Bronchial epithelial cell (primary cell): ENCODE measurements at places on chromosomes 5 and 9. TPM values are rescaled to one million over a fixed set of nuclear protein-coding genes. Genes with fewer than 3 reads are reported as not detected.

DNA sequence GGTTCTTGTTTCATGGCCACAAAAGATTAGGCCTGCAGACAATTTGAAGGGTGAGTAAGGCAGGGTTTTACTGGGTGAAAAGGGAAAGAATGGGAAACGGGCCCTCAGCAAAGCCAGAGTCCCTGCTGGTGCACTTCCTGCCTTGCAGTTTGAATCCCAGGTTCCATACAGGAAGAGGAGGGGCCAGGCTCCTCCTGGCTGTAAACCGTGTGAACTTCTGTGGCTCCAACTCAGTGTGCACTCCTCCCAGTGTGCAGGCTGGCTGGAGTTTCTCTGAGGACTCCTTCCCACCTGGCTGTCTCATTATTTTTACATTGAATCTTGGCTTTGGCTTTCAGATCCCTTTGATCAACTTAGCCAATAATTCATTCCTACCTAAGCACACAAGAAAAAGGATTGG, 367.1 kb upstream of the KLF4 start:
- no peak for DNase-seq

GRCh38 chr5:17847286-17847685, 213.0 kb downstream of the TAF11L14 start:
- DNase-seq = no peak

PCDHB14 gene
- total RNA-seq = 0.26 and 0.77 TPM in 2 replicates

GRCh38 chr9:37290940-37291485, 131.5 kb upstream of the GRHPR start:
- peak; percentile 92 for DNase-seq

GRCh38 chr5:154038261-154038706, 426 bp downstream of the FAM114A2 start:
- peak; percentile 40 for DNase-seq

- no peak for DNase-seq
These were observed 4.9 kb downstream of the IL6ST start for GRCh38 chr5:55989860-55990259.

RANBP3L gene
- not detected in 2 replicates for total RNA-seq

DNA sequence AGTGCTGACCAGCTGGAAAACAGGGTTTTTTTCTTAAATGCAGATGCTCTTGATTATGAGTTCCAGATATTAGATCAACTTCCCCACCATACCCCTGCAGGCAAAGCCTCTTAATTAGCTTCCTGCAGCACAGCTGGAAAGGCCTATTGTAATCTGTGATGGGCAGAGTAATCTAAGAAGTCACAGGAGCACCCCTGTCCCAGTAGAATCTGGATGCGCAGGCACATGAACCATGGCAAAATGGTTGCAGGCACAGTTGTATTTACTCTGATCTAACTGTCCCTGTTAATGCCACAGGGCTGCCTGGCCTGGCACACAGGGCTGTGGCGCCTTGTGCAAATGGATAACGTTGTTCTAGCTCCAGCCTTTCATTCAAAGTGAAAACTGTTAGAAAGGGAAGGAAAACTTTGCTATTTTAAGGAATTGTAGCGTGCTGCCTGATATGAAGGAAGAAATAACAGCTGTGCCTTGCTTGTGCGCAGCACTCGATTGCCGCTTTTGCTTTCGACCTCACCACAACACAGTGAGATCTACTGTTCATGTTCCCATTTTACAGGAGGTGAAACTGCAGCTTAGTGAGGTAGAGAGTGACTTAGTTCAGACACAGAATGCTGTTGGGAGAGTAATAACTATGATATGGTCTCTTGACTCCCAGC, 2.3 kb downstream of the TGFBI start:
- DNase-seq = no peak

ZSWIM6 gene
- 5.6 and 5.8 TPM in 2 replicates for total RNA-seq

- DNase-seq = no peak
These were observed 182.9 kb downstream of the SREK1 start for GRCh38 chr5:66327008-66327407.

DNA sequence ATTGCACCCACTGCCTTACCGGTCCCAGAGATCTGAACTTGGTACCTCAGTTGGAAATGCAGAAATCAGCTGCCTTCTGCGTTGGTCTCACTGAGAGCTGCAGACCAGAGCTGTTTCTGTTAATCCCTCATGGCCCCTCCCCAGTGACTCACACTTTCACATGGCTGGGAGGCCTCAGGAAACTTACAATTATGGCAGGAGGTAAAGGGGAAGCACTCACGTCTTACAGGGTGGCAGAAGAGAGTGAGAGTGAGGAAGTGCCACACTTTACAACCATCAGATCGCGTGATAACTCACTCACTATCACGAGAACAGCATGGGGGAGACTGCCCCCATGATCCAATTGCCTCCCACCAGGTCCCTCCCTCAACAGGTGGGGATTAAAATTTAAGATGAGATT, 648.5 kb downstream of the MTRR start:
- peak; percentile 2 for DNase-seq

SAXO1 gene
- total RNA-seq = not detected in 2 replicates

CSF2 gene
- total RNA-seq = not detected in 2 replicates

GRCh38 chr5:150573867-150574817, 66.2 kb downstream of the NDST1 start:
- no peak for DNase-seq

CTSV gene
- 17.4 and 35.1 TPM in 2 replicates for total RNA-seq

DNA sequence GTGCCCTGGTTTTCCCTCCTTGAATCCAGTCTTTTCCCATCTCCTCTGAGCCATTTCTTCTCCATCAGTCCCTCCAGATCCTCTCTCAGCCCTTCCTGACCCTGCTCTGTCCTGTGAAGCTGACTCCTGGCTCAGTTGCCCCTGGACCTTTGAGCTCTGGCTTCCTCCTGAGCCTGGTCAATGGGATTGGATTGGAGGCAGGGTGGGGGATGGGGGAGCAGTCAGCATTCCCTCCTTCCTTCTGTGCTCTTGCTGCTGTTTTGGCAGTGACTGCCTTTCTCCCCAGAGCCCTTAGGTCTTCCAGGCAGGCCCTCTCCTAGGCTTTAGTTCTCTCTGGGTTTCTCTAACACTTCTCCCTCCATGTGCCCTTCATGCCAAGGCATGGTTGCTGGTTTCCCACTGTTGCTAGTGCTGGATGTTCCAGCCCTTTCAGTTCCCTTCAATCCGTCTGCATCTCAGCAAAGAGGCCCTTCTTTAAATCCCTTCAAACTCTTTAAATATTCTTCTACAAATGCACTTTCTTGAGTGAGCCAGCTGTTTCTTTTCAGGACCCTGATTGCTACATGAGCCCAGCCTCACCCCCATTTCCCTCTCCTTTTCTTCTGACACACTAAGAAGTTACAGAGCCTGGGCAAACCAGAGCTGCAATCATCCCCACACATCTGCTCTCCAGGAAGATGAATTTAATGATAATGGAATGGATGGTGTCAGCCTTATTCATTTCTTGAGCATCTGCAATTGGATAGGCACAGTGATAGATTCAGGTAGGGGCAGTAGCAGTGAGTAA, 2.2 kb downstream of the TNFSF15 start:
- no peak for DNase-seq

ADAMTS12 gene
- total RNA-seq = 0.26 TPM in 1 of 2 replicates, not detected in the other

GRCh38 chr5:135446206-135446605, 942 bp downstream of the DCANP1 start:
- no peak for DNase-seq

DOCK2 gene
- total RNA-seq = not detected in 2 replicates

DNA sequence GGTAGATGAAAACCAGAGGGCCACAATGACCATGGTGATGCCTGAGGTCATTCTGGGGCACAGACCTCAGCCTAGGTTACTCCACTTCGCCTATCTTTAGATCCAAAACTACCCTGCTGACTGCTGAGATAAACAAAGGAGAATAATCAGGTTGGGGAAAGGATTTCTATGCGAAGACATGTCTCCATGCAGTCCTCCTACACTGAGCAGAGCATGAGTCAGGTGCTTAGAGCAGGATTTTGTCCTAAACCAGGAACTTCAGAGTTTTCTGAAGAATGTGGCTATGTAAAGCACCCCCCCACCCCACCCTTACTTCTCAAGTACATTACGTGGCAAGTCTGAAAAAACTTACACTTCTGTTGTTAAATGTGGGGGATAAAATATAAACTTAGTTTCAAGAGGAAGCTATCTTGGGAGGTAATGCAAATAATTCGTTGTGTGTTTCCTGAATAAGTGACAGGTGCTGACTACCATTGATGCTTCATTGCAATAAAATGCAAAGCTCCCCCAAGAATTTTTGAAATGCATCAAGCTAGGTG, 19.4 kb downstream of the PDCD1LG2 start:
- peak; percentile 64 for DNase-seq

- no peak for DNase-seq
These were observed 8.5 kb downstream of the GRHPR start for GRCh38 chr9:37430841-37431597.

GRCh38 chr5:133341915-133342710, 270.2 kb downstream of the FSTL4 start:
- no peak for DNase-seq

DNA sequence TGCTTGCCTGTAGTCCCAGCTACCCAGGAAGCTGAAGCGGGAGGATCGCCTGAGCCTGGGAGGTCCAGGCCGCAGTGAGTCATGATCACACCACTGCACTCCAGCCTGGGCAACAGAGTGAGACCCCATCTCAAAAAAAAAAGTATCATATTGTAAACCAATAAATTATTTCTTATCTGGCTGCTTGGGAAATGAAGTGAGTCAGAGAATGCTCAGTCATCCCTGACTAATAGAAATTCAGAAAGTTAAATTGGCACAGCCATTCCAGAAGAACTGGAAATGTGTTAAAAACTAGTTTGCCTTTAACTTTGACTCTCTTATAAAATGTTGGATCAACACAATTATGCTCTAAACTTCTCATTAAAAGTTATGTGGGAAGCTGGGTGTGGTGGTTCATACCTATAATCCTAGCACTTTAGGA, 9.8 kb upstream of the GNE start:
- DNase-seq = peak; percentile 86

DNA sequence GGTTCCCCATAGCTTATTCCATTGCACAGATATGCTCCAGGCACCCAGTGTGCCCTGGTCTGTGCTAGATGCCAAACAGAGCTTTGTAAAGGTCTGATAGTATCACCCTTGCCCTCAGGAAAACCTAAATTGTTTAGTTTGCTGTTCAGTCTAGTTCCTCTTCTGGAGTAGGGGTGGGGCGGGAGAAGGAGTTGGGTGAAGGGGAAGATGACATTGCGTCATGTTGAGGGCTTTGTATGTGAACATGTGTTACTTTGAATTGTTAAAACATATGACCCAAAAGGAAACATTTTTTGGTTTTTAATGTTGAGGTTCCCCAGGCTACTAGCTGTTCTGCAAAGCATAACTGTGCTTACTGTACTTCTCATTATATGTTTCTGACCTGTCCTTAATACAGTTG, 40.6 kb downstream of the HACD4 start:
- no peak for DNase-seq

GRCh38 chr5:101966476-101966875, 329.6 kb downstream of the SLCO4C1 start:
- DNase-seq = no peak

GRCh38 chr9:137785704-137786161, 91.8 kb upstream of the CACNA1B start:
- DNase-seq = no peak

- no peak for DNase-seq
These were observed 120.6 kb downstream of the C9orf50 start for GRCh38 chr9:129500161-129500862.

TMEFF1 gene
- 0.13 and 0.26 TPM in 2 replicates for total RNA-seq

PCDHB15 gene
- total RNA-seq = under 0.01 and 0.51 TPM in 2 replicates

DNA sequence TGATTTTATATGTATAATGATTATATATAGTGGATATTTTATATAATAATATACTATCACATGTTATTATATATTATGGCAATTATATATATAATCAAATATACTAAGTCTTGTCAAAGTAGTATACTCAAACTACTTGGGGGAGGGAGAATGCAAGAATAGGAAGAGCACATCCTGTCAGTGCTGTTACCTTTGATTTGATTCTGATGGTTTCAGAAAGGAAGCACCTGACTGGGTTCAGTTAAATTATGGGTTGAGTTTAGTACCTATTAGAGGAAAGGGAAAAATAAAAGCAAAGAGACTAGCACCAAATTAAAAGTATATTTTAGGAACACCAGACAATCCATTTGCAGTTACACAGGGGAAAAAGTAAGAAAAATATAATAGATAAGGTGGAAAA, 107.6 kb downstream of the GRIA1 start:
- DNase-seq = no peak

PKN3 gene
- 1.5 and 2.1 TPM in 2 replicates for total RNA-seq

- DNase-seq = peak; percentile 93
These were observed 5.0 kb upstream of the SLC34A1 start for GRCh38 chr5:177378884-177379883.

GRCh38 chr5:159975462-159976019, 33.4 kb upstream of the TTC1 start:
- DNase-seq = peak; percentile 61

GRCh38 chr9:83599071-83599470, 23.9 kb upstream of the IDNK start:
- no peak for DNase-seq

DNA sequence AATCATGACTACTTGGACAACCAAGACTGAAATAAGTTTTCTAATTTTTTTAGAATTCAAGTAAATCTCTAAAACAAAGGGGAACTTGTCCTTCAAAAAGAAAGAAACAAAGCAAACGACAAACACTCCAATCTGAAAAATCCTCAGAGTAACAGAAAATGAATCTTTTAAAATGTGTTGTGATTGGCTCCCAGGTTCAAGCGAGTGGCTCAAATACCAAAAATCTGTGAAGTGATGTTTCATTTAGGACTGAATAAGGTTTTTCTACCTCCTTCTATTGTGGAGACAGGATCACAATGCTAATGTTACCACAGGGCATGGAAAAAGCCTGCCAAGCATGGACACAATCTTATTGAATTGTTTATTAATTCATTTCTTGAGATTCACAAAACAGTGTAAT, 415.7 kb downstream of the RAB3C start:
- DNase-seq = no peak

DNA sequence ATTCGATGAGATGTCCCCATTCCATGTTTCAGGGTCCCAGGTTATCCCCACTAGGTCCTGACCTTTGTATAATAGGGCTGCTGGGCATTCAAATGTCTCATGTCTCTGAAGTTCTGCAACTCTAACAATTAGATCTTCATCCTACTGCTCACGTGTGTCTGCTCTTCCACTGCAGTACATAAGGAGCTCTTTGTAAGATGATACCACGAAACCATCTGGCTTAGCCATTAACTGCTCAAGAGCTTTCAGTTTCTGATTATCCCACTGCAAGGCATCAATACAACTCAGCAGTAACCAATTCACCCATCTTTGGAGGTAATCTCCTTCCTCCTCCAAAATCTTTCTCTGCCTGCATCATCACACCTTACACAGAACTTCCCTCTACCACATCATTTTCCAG, 49.9 kb upstream of the PPP2CA start:
- no peak for DNase-seq

- DNase-seq = peak; percentile 3
These were observed 257.5 kb upstream of the PANK3 start for GRCh38 chr5:168836603-168837231.
